Epithelial cell of prostate (primary cell): ENCODE measurements at places on chromosomes 2 and 18.
A peak's percentile ranks its signal among the peaks of the same experiment; 100 is the strongest.

DNA sequence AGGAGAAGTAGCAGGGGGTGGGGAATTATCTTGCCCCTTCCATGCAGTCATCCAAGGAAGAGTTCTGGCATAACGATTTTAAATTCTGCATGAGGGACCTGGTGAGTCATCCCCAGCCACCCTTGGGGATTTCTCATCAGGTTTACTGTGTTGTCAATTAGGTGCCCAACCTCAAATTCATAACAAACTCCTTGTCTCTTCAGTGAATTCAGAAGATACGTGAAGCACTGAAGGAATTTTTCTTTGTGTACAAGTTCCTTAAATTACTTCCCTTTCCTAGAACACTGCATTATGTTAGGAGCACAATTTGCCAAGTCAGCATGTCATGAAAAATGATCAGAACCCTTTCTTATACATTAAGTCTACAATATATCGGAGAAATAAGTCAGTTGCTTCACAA is 70.8 kb upstream of the NOSTRIN start:
- no peak for DNase-seq

DNA sequence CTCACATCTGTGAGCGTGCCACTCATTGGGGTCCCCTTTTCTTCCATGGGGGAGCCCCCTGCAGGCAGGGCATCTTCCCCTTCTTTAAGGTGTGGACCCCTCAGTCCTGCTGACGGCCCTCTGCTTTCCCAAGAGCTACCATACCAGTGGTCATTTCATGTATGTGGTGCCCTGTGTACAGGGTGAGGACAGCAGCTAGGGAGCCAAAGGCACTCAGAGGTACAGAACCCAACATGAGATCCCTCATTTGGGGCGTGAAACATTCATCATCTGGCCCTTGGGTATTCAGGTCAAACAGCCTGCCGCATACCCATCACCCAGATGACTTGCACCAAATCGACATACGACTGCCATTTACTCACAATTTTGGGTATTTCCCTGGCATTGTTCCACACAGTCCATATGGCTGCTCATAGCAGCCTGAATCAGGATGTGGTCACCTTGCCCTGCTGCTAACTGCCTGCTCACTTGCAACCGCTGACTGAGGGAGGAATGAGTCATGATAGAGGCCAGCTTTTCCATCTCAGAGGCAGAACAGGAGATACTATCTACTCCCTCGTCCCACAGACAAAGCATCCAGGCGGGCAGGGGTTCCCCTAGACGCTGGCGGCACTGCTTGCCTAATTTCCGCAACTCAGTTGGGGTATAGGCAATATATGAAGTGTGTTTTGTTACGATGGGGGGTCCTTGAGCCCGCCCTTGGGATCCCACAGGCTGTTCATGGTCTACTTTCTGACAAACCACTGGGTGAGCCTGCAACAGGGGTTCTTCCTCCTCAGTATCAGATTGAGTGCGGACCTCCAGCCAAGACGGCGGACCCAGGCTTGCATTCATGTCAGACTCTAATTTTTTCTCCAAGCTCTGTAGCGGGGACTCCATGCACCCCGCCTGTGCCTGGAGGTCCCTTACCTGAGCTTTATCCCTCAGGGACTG is 228.6 kb downstream of the SATB2 start:
- DNase-seq = peak; percentile 84

DNA sequence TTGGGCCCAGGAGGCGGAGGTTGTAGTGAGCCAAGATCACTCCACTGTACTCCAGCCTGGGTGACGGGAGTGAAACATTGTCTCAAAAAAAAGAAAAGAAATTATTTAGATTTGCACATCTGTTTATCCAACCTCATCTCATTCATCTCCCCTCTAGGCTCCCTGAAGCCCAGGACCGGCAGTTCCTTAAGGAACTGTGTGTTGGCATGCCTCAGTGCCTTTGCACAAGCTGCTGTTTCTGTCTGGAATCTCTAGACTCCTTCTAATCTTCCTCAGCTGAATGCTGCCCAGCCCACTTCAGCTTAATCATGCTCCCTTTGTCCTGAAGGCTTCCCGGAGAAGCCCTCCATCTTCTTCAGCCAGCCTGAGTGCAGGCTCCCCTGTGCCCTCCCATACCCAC is 10.9 kb upstream of the RFX8 start:
- no peak for DNase-seq

DNA sequence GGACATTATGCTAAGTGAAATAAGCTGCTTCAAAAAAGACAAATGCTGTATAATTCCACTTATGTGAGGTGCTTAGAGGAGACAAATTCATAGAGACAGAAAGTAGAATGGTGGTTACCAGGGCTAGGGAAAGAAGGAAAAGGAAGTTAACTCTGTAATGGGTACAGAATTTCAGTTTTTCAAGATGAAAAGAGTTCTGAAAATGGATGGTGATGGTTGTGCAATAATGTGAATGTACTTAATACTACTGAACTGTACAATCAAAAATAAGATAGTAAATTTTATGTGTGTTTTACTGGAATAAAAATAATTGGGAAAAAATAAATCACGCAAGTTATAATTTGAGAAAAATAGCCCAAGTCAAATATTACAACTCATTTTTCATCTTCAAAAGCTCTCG is 27.5 kb downstream of the ARHGAP25 start:
- no peak for DNase-seq

DNA sequence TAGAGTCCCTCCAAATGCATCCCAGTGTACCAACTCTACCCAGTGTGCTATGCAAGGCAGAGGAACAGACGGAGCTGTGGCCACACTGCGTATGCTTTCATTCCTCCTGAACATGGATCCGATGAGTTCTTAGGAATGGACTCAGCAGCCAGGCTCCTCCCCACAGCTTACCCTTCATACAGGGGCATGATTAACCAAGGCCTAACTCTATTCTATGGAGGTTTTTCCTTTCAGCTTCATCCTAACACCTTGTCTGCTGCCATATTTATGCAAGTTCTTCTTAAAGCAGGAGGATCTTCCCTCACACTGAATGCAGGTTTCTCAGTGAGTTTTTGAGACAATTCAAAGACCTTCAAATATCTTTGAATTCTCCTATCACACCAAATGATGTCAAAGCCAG is 222.9 kb downstream of the MYT1L start:
- DNase-seq = no peak
